CD8-positive, alpha-beta memory T cell (primary cell): ENCODE measurements at places on chromosomes 1 and 21.

- no peak for DNase-seq
Observed at GRCh38 chr1:227447531-227447990, 115.8 kb upstream of the ZNF678 start.

DNA sequence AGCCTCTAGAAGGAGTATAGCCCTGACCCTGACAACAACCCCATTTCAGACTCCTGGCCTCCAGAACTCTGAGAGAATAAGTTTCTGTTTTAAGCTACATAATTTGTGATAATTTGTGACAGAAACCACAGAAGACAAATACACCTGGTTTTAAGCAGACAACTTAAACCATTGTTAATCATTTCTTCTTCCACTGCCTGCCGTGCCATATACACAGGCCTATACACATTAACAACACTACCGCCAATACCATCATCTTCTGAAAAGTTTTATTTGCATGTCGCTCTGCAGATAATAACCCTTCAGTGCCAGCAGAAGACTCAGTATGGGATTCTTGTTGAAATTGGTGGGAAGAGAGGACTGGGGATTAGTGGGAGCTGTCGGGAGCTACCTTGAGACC is 39.9 kb upstream of the KRTAP19-8 start:
- DNase-seq, result no peak

DNA sequence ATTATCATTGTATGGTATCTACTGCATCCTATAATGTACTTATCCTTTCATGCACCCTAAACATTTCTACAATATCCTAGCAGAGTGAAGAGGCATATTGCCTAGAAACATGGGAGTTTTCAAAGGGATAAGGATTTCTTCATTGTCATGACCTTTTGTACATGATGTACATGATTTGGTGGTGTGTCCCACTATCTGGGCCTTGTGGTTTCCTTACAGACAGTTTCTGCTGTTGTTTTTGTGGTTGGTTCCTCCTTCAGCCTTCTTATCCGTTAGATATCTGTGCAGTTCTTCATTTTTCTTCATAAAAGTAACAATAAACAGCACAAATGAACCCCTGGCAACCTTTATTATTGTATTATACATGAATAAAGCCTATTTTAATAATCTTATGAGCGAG is 70.4 kb upstream of the BACH1 start:
- DNase-seq, result no peak

DNA sequence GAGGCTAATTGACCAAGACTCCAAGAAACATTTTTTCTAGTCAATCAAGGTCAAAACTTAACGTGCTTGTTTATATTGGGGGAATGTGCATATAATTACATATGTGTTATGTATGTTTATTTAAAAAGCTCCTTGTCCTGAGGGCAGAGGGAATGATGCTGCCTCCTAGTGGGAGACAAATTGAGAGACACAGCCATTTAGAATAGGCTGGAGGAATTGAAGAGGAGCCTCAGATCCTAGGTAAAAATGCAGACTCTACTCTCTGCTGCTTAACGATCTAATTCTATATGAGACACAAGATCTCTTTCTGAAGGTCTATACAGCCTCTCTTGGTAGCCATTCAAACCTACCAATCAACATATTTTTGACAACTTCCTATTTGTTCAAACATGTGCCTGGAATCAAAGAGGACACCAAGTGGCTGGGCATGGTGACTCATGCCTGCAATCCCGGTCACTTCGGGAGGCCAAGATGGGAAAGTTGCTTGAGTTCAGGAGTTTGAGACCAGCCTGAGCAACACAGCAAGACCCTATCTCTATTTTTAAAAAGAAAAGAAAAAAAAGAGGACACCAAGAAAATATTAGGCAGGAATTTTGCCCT is 136.6 kb upstream of the ZNF648 start:
- DNase-seq, result no peak

DNA sequence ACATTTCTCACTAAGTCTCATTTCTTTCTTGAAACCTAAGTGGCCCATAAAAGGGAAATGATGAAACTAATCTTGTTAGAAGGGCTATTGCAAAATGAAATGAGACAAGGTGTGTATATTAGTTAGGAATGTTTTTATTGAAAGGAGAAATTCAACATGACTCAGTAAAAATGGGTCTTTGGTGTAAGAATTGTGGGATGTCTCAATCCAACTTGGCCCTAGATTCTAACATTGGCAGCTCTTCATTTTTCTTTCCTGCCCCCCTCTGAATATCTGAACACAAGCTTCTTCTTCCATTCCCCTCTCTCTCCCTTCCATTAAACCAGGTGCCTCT is 26.8 kb upstream of the TARBP1 start:
- DNase-seq, result no peak

DNA sequence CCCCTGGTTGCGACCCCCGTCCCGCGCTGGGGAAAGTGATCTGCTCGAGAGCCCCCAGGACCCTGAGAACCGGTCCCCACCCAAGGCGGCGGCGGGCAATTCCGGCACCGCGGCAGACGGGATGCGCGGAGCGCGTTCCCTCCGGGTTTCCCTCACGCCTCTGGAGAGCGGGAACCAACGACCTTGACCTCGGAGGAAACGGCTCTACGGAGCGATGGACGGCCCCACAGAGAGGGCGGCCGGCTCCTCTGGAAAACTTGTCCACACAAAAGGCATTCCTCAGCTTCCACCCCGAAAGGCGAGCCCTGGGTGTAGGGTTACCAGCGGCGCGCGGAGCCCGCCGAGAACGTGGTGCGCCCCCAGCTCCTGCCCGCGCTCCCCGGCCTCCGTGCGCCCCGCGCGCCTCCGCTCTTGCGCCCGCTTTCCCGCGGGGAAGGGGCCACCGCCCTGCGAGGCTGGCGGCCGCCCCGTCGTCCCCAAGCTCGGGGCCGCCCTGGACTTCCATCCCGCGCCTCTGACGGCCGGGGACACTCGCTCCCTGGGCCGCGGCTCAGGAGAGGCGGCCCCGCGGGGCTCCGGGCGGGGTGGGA is 391 bp upstream of the KIAA1614 start:
- no peak for DNase-seq

DNA sequence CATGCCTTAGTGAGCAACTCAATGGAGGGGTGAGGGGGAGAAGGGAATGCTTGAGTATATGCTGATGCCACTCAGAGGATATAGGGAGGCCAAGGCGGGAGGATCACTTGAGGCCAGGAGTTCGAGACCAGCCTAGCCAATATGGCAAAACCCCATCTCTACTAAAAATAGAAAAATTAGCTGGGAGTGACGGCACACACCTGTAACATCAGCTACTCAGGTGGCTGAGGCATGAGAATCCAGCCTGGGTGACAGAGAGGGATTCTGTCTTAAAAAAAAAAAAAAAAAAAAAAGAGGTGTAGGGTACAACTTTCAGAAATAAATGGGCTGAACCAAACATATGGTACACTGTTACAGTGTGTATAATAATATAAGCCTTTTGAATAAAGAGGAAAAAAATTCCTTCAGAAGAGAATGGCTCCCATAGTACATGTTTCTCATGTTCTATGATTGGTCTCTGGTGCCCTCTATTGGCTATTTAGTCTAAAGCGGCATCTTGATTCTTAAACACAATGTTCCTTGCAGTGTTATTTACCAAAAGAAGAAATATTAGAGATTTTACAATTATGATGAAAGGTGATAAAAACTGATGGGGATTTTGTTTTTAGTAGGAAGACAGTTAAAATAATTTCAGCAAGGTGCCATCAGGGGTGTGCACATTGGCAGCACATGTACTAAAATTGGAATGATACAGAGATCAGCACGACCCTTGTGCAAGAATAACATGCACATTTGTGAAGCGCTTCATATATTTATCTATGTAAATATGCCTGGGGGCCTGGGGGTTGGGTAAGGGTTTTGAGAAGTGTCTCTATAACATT is 109.8 kb downstream of the PATJ start:
- DNase-seq, result no peak
